ENCODE measurements at places on chromosomes 11 and 22.

- DNase-seq = no peak
Measured at GRCh38 chr11:33467966-33468365, 210.8 kb downstream of the HIPK3 start.

DNA sequence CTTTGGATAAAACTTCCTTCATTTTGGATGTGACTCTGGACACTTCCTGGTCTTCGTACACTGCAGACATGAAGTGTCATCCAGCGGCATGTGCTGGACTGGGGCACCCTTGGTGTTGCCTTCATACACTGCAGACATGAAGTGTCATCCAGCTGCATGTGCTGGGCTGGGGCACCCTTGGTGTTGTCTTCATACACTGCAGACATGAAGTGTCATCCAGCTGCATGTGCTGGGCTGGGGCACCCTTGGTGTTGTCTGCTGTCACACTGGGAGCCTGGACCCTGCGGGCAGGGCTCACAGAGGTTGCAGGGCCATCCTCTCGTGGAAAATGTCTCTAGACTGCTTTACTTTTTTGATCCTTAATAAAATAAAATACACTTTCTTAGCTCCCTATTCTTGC lies 771.4 kb downstream of the BRD1 start:
- no peak for DNase-seq

GRCh38 chr22:22480940-22481339 lies 27.6 kb downstream of the ZNF280B start:
- no peak for DNase-seq

DNA sequence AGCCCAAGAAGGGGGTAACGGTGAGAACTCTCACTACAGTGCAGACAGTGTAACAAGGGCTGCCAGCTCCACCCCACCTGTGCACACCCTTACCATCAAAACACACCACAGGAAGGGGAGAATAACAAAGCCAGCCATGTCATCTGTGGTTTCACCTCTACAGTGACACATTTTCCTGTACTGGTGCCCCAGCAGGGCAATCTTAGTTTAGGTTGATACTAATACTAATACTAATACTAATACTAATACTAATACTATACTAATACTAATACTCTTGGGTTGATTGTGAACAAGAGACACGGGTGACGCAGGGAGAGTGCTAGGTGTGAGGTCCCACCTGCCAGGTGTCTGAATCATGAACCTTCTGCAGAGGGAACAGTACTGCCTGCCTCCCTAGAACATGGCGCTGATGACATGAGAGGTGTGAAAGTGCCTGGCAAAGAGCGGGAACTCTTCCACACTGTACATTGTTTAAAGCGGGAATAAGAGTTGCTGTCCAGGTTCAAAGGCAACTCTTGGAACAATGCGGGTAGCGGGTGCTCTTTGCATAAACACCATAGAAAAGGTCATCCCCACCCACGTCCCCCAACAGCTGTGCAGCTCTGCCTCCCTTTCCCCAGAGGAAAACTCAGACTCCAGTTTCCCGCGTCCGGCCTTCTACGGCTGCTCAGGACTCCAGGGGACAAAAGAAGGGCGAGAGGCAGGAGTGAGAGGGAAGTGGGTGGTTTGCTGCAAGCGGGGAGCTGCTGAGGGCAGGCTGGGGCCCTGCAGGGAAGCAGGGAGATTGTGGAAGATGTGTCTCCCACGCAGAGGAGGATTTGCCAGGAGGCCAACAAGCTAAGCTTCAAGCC lies 25.0 kb upstream of the TMPRSS4 start:
- DNase-seq = no peak

GRCh38 chr22:46178755-46179505 lies 28.6 kb downstream of the PPARA start:
- DNase-seq = no peak

- no peak for DNase-seq
Measured at GRCh38 chr11:45599161-45599943, 66.1 kb downstream of the CHST1 start.

- no peak for DNase-seq
Measured at GRCh38 chr22:30267382-30268302, 991 bp upstream of the OSM start.

DNA sequence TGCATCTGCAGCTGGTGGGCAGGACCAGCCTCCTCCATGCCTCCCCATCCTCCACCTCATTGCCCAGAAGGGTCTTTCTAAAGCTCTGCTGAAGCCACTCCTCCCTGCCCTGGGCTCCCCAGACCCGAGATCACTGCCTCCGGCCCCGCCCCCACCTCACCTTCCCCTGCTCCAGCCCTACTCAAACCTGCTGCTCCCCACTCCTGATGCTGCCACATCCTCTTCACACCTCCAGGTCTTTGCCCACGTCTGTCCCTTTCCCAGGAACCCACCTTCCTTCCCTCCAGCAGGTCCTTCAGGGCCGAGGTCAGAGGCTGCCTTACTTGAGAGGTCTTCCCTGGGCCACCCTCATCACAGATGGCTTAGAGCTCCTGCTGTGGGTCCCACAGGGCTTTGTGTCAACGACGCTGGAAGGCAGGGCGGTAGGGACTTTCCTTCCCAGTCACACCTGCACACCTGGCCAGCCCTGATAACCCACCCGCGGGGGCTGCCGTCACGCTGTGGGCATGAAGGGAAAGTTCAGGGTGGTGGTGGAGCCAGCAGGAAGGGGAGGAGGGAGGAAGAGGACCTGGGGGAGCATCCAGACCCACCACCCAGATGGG lies 11.9 kb downstream of the WNT7B start:
- DNase-seq = no peak

DNA sequence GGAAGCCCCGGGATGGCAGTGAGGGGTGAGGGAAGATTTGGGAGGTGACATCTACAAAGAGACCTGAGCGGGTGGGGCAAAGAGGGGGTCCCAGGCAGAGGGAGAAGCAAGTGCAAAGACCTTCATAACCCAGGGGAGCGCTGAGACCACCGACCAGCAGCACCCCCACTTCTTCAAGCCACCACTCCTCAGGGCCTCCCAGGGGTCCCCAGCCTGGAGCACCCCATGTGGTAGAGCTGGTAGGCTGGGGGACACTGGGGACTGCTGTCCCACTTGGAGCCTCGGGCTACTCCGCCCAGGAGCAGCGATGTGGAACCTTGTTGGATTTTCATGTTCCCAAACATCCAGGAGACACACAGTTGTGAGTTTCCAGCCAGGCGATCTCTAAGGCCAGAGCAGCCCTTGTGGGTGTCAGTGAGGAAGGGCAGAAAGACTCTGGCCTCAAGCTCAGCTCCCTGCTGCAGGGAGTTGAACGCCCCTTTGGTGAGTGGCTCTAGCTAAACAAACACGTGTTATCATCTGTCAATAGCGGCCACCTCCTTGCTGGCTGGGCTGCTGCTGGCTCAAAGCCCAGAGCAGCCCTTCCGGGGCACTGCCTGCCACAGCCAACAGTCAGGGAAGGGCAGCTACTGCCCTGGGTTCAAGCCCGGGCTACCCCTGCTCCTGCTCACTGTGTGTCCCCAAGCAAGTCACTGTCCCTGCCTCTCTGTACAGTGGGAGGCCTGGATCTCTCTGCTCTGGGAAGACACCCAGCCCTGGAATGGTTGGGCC lies 25.7 kb upstream of the CHKA start:
- DNase-seq = peak; percentile 64

DNA sequence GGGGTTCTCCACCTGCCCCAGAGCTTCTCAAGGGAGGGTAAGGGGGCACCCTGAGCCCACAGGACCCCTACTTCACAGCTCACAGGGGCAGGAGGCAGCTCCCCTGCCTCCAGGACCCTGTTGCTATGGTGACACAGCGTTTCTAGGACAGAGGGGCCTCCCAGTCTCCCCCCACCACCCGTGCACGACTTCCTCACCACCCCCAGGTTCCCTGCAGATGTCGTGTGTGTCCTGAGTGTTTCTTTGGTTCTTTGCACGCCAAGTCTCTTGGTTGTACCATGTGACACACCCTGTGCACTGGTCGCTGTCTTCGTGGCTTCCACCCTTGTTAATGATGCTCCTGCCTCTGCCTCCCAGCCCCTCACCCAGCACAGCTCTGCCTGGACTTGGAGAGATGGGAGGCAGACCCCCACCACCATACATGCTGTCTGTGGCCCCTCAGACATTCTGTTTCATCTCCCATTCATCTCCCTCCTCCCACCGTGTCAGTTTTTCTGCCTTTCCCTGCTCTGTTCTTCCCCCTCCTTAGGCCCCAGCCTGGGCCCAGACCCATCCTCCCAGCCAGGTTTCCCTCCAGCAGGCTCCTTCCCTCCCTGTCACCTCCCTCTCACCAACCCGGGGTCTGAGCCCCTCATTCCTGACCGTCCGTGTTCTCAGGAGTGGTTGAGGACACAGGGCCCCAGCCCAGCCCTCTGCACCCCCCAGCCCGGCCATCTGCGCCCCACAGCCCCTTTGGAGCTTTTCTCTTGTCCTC lies 24.5 kb upstream of the RAB1B start:
- no peak for DNase-seq

DNA sequence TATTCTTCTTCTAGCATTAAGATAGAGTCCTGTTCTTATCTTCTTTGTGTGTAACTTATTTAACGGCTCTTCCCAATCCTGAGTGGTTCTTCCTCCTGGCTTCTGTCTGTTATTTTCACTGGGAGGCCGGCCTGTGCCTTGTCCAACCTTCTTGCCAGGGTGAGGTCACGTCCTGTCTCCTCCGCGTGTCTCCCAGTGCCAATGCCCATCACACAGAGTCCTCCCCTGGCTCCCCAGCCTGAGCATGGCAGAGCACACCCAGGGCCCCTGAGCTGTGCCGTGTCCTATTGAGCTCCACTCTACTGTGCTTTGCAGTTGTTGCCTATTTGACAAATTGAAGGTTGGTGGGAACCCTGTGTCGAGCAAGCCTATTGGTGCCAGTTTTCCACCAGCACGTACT lies 487.3 kb downstream of the BRD1 start:
- no peak for DNase-seq

DNA sequence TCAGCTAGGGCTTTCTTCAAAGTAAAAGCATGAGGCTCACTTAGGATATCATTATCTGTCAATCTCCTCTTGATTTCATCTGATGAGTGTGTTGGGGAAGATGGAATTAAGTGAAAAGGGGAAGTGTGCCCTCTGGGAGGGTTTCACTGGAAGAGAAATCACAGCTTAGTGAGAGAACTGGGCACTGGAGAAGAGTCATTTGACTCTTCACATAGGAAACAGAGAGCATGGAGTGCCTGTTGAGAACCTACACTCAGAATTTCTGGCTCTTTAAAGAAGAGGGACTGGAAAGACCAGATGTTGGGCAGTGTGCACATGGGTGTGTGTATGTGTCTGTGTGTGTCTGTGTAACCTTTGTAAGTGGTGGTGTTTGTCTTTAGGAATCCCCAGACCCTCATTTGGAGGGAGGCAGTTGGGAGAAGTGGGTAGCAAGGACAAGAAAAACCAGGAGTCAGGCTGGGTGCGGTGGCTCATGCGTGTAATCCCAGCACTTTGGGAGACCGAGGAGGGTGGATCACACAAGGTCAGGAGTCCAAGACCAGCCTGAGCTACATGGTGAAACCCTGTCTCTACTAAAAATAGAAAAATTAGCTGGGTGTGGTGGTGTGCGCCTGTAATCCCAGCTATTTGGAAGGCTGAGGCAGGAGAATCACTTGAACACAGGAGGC lies 10.0 kb downstream of the STX3 start:
- DNase-seq = no peak

DNA sequence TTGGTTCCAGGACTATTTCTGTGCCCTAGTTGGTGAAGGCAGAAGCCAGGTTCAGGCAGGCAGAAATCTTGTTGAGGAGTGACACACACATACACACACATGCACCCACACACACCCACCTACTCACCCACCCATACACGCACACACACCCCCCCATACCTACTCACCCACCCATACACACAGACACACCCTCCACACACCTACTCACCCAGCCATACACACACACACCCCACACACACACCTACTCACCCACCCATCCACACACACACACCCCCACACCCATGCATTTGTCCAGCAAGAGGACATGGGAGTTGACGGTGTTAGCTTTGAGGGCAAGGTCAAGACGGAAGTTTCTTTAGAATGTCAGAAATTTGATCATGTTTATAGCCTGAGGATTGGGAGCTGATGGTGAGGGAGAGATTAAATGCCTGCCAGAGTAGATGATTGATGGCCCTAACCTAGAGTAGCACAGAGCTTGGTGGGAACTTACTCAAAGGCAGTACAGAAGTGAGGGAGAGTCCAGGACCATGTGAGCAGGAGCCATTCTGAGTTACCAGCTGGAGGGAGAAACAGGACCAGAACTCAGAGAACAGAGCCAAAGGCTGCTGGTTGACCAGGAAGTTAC lies 68.9 kb downstream of the CYB5R2 start:
- no peak for DNase-seq

GRCh38 chr11:67345920-67346819 lies 7.2 kb downstream of the POLD4 start:
- peak; percentile 32 for DNase-seq

GRCh38 chr11:70625582-70626518 lies 227.5 kb downstream of the CTTN start:
- no peak for DNase-seq

- no peak for DNase-seq
Measured at GRCh38 chr11:38256436-38256835, 1658.4 kb upstream of the RAG2 start.

- DNase-seq = no peak
Measured at GRCh38 chr22:31275018-31275417, 17.3 kb downstream of the PIK3IP1 start.

DNA sequence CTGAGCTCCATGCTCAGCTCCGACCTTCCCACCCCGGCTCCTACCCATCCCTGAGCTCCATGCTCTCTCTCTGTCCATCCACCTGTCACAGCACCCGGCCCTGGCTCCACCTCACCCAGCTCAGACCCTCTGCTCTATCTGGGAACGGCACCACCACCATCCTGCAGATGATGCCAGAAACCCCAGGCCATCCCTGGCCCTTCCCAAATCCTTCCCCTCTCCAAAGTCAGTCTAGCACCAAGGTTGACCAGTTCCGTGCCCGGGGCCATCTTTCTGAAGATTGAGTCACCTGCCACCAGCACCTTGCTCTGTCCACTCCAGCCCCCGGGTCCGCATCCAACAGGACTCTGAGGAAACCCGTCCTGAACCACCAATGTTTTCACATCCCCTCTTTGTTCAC lies 969.6 kb downstream of the BRD1 start:
- no peak for DNase-seq

GRCh38 chr11:92406472-92406871 lies 181.9 kb downstream of the FAT3 start:
- no peak for DNase-seq

GRCh38 chr11:86990515-86990914 lies 35.3 kb upstream of the FZD4 start:
- no peak for DNase-seq

DNA sequence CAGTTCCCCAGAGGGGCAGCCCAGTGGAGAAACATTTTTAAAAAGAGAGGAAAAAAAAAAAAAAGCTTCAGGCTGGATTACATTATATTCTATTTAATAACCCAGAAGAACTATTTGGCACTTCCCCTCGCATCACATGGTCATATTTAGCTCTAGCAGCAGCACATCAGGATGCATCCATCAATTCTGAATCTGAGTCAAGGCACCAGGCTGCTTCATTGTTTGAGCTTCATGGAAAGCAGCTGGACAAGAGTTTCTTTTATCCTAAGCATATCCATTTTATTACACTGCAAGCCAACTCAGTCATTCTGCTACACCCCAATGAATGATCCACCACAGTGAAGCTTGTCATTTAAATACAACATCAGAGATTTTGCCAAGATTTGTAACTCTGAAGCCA lies 10.0 kb downstream of the SPTY2D1 start:
- DNase-seq = no peak

Data from MG63 (cell line).